Activated T-helper 1 cell treated with Interleukin-2 at 50 U/mL for 16 hours (primary cell): ENCODE measurements at places on chromosomes 11 and 22.

DNA sequence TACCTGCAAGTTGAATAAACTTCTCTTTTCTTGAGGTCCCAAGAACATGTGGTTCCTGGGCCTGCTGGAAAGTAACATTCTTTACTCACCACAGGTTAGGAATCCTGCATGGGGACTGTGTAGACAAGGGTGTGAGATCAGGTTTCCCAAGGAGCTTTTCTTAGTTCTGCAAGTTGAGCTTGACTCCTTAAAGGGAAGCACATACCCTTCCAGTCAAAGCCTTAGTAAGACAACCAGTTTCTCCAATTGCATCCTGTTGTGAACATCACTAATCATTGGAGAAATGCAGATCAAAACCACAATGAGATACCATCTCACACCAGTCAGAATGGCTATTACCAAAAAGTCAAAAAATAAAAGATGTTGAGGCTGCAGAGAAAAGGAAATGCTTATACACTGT lies 48.3 kb upstream of the PAK1 start:
- no peak for DNase-seq

DNA sequence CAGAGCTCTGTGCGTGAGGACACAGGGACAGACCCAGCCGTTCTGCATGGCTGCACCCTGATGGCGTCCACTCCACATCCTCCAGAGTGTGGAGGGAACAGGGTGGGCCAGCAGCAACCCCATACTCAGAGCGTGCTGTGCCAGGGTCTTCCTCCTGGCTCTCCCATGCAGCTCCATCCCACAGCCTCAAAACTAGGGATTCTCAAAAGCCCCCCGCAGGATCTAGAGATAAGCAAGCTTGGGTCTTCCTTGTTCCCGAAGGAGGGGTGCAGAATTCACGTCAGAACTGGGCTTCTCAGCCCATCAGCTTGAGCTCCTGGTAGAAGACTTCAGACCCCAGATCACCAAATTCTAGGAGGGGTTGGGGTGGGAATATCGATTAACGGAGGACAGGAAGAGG lies 858.8 kb downstream of the TBC1D22A start:
- DNase-seq = no peak

DNA sequence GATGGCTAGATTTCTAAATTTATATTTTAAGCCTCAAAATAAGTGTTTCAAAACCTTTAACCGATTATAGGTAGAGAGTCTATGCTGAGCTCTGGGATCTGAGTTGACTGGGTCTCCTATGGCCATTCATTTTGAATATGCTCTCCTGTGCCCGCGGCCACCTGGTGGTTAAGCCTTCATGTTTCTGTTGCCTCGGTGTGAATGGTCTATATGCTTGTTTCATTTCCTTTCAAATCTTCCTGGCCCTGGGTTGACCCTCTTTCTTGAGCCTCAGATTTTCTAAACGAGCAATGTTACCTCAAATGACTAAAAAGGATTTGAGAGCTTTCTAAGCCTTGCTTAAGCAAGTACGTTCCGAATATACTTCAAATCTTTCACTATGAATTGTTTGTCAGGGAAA lies 789.4 kb upstream of the KIRREL3 start:
- DNase-seq = no peak

DNA sequence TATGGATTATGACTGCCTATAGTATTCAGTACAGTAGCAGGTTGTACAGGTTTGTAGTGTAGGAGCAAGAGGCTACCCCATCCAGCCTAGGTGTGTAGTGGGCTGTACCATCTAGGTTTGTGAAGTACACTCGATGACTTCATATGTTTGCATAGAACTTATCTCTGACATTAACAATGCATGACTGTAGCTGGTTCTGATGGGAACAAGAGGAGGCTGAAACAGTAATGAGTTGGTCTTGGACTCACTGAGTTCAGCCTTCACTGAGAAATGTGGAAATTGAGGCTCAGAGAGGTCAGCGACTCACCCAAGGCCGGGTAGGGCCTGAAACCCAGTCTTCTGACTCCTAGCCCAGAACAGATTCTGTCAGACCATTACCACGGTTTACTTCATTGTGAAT lies 13.0 kb downstream of the MYO7A start:
- DNase-seq = no peak

DNA sequence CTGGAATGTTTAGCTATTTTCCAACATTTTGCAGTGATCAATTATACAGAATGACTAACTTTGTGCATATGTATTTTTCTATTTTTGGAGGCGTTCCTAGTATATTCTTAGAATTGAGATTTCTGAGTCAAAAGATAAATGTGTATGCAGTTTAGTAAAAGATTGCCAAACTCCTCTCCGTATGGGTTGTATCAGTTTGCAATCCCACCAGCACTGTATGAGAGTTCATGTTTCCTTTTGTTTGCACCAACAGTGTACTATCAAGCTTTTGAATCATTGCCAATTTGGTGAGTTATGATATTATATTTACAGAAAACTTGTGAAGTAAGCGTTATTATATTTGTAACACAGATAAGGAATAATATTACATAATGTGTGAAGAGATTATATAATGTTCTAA lies 658.7 kb downstream of the JRKL start:
- DNase-seq = no peak

DNA sequence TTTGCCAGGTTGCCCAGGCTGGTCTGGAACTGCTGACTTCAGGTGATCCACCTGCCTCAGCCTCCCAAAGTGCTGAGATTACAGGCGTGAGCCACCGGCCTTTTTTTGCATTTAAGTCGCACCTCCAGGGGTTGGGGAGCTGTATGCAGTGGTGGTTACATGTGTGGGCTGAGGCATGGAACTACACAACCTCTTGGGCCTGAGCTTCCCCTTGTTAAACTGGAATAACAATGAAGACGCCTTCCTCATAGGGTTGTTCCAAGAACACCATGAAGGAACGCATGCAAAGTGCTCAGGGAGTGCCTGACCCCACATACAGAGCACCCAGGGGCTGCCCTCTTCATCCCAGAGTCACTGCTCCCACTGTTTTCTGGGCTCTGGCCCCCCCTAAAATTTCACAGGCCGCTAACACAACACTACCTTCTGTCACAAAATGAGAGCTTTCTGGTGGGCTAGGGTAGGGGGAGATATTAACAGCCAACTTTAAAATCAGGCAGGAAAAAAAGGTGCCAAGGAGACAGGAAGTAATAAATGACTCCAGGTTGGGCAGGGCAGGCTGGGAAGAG lies 1.3 kb upstream of the FAM118A start:
- DNase-seq = no peak

GRCh38 chr11:45180848-45181192 lies 34.4 kb downstream of the PRDM11 start:
- DNase-seq = peak; percentile 17

- DNase-seq = no peak
Measured at GRCh38 chr22:29539105-29539504, 14.5 kb downstream of the THOC5 start.

- no peak for DNase-seq
Measured at GRCh38 chr22:32411402-32411801, 645 bp downstream of the RTCB start.
